ENCODE measurements at places on chromosomes 5 and 9.

DNA sequence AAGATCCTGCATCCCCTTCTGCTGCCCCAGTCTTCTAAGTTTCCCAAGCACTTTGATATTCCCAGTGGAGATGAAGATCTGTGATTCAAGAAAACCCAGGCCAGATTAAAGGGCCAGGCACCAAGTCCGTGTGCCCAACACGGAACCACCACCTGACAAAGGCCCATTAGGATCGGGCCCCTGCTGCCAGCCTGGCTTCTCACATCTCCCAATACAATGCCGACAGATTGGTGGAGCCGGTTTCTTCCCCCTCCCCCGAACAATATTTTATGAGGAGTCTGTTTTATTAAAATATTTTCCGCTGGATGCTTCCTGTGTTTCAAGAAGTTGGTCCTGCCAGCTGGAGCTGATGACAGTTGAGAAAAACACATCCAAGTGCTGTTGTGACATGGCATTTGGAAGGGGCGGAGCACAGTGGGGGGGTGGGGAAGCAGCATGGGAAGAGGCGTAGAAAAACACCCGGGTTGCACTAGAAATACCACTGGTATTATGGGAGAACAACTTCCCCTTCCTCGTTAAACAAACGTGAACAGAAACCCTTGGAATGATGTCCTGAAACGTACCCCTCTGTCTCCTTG is 45.0 kb downstream of the CRB2 start:
- no peak for DNase-seq

GRCh38 chr5:124179819-124180218 is 566.6 kb downstream of the ZNF608 start:
- no peak for DNase-seq

DNA sequence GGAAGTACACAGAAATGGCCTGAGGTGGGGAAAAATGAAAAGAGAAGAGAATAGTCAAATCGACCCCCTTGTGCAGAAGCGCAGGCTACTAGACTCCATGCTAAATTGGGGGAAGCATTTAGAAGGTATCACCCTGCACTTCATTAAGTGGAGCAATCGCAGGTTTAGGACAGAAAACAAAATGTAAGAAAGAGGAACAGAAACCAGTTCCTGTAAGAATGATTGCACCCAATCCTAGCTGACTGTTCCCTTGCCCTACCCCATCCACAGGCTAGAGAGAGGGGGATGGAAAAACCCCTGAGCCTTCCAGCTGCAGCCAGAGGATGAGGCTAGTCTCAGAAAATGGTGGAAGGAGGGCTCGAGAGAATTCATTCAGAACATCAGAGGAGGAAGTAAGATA is 23.9 kb upstream of the PPP1R2B start:
- DNase-seq: no peak

GRCh38 chr9:128412120-128412790 is 8.4 kb upstream of the CERCAM start:
- DNase-seq: no peak

DNA sequence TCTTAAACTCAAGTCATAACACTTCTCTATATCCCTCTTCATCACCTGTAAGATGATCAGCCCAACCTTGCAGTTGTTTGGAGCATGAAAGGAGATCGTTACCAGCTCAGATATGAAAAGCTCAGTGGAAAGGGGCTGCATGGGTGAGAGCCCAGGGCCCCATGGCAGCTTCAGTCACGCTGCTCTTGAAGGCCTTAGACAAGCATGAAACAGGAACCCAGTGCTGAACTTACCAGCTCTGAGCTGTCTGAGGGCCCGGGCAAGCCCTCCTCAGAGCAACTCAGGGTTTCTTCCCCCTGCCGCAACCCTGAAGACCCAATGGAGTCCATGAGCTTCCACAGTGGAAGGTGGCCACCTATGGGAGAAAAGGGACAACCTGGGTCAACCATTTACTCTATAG is 3.3 kb downstream of the HK3 start:
- DNase-seq: no peak

DNA sequence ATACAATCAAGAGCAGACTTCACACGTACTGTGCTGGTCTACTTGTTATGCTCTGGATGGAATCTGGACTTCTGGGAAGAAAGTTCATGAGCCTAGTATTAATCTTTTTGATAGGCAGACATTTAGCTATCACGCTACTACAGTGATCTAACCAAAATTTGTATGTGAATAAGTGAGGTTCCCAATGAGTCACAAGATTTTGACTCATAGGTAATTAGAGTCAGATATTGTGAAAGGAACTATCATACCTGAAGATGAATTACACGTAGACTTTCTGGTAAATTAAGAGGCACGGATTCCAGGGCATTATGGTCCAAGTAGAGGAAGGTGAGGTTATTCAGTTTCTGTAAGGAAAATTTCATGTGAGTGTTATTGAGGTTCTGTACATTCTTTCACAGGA is 18.4 kb downstream of the OGN start:
- DNase-seq: no peak

DNA sequence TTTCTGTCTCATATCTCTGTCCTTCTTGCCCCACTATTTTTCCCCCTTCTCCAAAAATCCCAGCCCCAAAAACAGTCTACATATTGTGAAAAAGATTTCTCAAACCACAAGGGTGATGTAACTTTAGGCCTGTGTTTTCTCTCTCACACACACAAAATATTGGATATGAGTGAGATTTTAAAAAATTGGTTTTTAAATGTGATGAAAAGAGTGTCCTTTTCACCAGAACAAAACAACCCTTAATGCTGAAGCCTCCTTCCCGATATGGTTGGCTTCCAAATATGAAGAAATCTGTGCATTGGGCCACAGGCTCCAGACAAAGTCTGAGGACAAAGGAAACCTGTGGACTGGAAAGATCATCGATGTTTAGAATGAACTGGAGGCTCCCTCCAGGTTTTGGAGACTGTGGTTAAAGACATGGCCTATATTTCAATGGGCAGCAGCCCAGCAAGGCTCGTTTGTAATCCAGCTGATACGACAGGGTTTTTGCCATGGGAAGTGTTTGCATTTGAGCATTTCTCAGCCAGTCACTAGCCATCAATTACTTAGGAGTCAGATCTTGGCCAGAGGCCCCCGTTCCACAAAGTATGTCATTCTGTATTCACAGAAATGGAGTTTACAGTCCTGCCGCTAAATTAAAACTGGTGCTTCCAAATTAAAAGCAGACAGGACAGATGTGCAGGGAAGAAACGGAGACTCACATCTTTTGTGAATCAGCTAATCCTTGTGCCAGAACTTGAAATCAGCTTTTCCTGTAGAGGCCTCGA is 546.3 kb downstream of the EBF1 start:
- DNase-seq: no peak

DNA sequence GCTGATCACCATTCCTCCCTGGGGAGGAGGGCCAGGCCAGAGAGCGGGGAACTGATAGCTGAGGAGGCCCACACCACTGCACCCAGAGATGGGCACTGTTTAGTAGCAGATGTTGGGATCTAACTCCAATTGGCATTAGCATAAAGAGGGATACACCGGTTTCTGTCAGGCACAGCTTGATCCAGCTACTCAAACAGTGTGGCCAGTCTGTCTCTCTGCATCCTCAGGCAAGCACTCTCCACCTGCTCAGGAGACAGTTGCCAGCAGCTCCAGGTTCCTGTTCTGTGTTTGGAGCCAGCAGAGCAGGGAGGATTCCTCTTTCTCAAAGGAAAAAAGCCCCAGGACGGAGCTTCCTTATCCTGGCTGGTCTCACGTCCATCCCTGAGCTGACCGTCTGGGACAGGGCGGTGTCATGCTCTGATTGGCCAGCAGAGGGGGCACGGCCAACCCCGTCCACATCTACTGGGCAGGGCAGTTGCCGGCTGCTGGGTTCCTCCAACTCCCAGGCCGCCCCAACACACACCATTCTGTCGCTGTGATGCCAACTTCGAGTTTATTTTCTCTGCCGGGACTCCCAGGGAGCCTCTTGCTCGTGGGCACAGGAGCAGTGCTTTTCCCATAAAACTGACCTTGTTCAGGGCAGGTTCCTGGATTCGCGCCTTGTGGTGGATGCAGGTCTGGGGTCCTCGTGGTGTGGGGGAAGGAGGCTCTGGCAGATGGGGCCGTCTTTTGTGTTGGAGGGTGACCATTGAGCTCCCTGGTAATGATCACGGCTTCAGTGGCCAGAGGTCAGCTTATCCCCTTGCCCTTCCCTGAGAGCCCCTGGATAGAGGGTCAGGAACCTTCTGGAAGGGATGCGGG is 47.9 kb downstream of the COL5A1 start:
- peak; percentile 65 for DNase-seq

GRCh38 chr5:58255386-58255785 is 204.5 kb downstream of the PLK2 start:
- DNase-seq: no peak

- DNase-seq: no peak
Observed at GRCh38 chr5:122129306-122129705, at the start of gene ZNF474. TSS of gene ZNF474 (plus strand) at chr5:122129546. CDS start at chr5:122151991, 22,445 bp downstream.

GRCh38 chr9:97788763-97789663 is 64.0 kb upstream of the FOXE1 start:
- no peak for DNase-seq

DNA sequence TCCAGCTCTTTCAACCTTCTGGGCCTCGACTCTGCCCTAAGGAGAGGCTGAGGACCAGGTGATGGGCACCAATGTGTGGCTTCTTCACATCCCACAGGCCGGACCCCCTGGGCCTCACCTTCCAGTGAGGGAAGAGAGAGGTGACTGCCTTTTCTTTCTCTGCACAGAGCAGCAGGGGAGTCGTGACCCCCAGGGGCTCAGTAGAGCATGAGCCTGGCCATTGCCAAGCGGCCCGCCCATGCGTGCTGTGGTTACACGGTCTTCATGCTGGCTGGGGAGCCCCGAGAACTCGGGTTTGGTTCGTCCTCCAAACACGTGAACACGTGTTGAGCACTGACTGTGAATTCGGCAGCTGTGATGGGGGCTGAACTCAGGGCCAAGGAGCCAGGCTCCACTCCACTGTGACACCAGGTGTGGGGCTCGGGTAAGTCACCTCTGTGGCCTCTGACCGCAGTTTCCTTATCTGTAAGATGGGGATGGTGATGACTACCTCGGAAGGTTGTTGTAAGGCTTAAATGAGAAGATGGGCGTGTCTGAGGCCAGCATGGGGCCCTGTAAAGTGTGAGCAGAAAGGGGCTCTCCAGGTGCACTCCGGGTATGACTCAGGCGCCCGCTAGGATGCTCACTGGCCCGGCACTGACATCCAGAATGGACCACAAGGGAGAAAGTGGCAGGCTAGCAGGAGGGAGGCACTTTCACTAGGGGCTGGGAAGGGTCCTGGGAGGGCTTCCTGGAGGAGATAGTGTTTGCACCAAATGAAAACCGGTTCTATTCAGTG is 13.4 kb upstream of the GRHPR start:
- DNase-seq: peak; percentile 84

- peak; percentile 82 for DNase-seq
Observed at GRCh38 chr9:126781186-126782052, 23.4 kb upstream of the ZBTB43 start.

DNA sequence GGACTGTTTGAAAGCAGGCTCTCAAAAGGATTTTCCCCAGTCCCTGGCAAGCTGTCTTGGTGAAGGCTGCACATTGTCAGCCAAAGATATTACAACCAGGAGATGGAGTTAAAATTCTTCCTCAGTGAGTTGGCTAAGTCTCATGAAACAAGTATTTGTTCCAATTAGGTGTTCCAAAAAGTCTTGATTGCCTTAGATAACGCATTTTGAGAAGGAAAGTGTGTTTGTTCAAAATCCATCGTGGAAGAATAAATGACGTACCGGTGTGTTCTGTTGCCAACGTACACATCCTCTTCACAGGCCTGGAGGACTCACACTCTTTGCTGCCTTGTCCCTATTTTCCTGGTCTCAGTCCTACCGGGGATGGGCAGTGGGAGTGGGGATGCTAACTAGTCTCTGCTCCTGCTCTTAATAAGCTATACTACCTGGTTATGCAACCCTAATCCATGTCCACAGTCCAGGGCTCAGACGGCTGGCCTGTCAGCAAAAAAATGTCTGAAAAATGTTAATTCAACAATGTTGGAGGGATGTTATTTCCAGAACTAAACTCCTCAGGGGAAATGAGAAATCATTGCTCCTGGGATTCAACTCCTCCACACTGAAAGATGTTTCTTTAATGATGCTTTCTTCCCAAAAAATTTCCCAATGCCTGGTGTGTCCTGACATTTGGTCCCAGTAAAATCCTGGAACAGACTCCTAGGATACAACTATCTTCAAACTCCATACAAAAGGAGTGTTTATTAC is 175.3 kb upstream of the KLF9 start:
- DNase-seq: no peak

- DNase-seq: no peak
Observed at GRCh38 chr5:127228540-127229184, 61.9 kb upstream of the MEGF10 start.

GRCh38 chr5:156020647-156021046 is 306.3 kb upstream of the SGCD start:
- DNase-seq: no peak

DNA sequence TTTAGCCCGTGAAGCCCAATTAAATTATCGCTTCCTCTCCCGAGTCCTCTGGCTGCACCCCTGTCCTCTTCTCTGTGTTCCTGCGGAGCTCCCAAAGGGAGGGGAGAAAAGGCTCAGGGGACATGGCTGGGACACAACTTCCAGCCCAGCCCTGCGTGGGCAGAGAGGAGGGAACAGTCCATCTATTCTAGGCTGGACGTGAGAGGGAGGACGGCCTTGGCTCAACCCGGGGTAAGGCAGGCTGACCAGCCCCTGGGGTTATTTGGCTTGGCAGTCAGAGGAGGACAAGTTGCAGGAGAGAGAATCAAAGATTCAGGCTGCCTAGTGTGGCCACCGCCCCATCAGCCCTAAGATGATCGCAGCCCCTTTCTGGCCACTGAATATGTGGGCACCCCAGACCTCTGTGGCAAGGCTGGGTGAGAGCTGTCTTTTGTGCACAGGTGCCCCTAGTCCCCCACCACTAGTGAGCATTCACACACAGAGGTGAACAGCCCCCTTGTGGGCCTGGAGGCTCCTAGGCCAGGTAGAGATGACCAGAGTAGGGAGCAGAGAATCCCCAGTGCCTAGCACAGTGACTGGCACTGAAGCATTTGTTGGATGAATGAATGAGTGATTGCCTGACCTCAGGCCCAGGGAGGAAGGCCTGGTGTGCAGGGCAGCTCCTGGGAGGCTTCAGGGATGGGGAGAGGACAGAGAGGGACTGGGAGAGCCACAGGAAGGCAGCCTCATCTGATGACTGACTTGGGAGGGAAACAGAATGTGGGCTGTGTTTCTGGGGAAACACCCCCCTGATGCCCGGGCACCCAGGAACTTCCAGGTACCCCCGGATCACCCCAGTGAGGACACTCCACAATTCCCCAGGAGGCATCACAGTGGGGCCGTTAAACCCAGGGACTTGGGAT is 133.9 kb downstream of the C9orf50 start:
- no peak for DNase-seq

DNA sequence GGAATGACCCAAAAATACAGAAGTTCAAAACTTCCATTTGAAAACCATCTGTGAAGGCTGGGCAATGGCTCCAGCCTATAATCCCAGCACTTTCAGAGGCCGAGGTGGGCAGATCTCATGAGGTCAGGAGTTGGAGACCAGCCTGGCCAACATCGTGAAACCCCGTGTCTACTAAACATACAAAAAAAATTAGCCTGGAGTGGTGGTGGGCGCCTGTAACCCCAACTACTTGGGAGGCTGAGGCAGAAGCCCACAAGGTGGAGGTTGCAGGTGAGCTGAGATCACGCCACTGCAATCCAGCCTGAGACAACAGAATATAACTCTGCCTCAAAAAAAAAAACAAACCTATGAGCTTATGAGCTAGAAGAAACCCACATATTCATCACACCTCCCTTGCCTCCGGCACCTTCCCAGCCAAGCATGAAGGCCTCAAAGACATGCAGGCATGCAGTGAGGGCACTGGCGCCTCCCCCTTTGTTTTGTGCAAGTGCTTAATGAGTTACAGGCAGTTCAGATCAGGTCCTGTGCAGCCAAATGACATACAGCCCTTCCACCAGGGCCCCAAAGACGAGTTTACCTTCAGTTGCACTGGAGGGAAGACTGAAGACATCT is 9.9 kb downstream of the HNRNPH1 start:
- no peak for DNase-seq

- DNase-seq: peak; percentile 11
Observed at GRCh38 chr5:40490464-40491111, 189.1 kb upstream of the PTGER4 start.
